ENCODE measurements at places on chromosomes 6 and 20. TPM values are rescaled to one million over a fixed set of nuclear protein-coding genes. Genes with fewer than 3 reads are reported as not detected.

- DNase-seq = no peak
These were observed 42.6 kb downstream of the TBC1D7 start for GRCh38 chr6:13285705-13286104.

- DNase-seq = no peak
These were observed 301.8 kb downstream of the TAF4 start for GRCh38 chr20:61763740-61764400.

DNA sequence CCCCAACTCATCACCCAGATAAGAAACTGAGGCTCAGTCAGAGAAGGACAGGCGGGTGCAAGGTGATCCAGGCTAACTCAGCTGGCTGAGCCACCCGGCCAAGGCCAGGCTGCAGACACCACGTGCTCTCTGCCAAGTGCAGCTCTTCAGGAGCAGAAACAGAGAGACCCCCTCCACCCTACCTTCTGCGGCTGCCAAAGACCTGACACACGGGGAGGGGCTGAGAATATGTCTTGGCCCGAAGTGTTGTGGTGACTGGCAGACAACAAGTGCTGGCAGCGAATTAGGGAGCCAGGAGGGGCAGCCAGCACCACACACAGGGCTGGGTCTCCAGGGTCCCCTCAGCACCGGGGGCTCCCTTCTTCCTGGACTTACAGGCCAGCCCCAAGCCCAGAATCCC is 22.5 kb downstream of the PREX1 start:
- DNase-seq = no peak

GRCh38 chr20:44448753-44449546 is 26.7 kb upstream of the TTPAL start:
- peak; percentile 26 for DNase-seq

DNA sequence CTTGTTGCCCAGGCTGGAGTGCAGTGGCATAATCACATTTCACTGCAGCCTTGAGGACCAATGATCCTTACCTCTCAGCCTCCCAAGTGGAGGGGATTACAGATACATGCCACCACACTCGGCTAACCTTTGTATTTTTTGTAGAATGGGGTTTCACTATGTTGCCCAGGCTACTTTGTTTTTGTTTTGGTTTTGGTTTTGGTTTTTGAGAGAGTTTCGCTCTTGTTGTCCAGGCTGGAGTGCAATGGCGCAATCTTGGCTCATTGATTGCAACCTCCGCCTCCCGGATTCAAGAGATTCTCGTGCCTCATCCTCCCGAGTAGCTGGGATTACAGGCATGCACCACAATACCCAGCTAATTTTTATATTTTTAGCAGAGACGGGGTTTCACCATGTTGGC is 105.5 kb downstream of the BMP7 start:
- DNase-seq = peak; percentile 28

- no peak for DNase-seq
These were observed 310.3 kb downstream of the CLVS2 start for GRCh38 chr6:123306334-123306733.

RSPH9 gene
- polyA plus RNA-seq = 1.2 TPM

GJA10 gene
- polyA plus RNA-seq = not detected

NT5E gene
- 201 TPM for polyA plus RNA-seq

Data from GM23248 (cell line).